Hematopoietic multipotent progenitor cell treated with erythropoietin and hydrocortisone succinate and interleukin-3 and kit ligand, for 15 days (in vitro differentiated cells): ENCODE measurements at places on chromosomes 2 and 18.

DNA sequence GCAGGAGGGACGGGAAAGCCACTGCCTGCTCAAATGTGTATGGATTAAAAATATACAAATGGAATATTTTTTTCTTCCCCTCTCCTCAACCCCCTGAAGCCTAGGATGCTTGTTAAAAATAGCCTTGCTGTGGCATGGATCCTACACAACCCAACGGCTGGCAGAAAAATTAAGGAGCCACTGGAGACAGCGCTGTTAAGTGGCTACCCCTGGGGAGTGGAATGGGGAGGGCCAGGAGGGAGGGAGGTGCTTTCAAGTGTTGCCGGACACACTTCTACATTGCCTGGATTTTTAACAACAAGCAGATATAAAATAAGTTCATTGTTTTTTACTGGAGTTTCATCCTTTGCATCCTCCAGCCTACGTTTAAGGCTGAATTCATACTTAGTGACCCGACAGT is 66.6 kb downstream of the ZBTB7C start:
- DNase-seq: no peak

GRCh38 chr2:28684142-28684858 is 67.3 kb upstream of the PPP1CB start:
- DNase-seq: no peak

DNA sequence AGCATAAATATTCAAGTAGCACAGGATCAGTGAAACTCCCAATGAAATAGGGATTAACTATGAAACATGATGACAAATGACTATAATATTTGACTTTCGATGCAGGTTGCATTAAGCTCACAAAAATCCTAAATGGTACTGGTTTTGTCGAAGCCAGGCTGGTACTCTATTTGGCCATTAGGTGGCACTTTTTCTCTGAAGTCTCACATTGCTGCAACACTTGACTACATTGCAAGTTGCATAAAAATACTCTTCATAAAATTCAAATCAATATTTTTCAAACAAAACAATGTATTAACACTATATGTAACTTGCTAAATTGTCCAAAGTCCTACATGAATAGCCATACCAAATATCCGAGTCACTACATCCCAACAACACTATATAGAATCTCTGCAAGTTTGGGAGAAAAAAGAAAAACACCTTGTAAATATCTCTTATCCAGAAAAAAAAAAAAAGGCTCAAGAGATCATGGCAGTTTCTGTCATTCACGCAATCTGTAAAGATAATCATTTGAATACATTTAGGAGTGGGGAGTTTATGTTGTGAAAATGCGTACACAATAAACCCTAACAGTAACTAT is 9.5 kb downstream of the RTTN start:
- peak; percentile 18 for DNase-seq

DNA sequence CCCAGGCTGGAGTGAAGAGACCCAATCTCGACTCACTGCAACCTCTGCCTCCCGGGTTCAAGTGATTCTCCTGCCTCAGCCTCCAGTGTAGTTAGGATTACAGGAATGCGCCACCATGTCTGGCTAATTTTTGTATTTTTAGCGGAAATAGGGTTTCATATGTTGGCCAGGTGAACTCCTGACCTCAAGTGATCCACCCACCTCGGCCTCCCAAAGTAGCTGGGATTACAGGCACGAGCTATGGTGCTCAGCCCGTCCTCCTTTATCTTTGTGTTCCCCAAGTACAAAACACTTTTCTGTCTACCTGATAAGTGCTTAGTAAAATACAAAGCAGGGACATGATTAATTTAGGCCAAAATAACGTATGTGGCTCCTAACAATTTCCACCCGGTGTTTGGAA is 91.2 kb upstream of the STK17B start:
- no peak for DNase-seq

- no peak for DNase-seq
Measured at GRCh38 chr2:50727636-50728339, 304.1 kb downstream of the NRXN1 start.

- no peak for DNase-seq
Measured at GRCh38 chr2:64383016-64383591, 70.9 kb upstream of the LGALSL start.

GRCh38 chr2:135742325-135742757 is 686 bp downstream of the UBXN4 start:
- DNase-seq: peak; percentile 66

GRCh38 chr2:235270291-235270690 is 223.6 kb upstream of the AGAP1 start:
- no peak for DNase-seq

DNA sequence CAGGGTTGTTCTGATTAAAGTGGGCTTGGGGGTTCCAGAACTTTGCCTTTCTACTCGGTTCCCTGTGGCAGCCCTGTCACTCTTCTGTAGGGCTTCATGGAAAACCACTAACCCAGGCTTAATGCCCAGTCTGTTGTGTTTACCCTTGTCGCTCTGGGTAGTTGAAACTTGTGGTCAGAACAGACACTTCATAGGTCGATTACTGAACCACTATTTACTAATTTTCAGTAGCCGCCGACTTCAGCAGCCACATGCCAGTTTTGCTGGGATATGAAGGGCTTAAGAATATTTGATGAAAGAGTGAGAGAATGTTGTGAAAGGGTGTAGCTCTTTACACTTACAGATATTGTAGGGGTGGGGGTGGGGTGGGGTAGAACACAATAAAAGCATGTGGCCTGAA is 362.3 kb downstream of the RND3 start:
- no peak for DNase-seq

GRCh38 chr2:41993435-41993925 is 54.3 kb upstream of the PKDCC start:
- DNase-seq: no peak

- no peak for DNase-seq
Measured at GRCh38 chr2:55159037-55159651, 72.9 kb downstream of the CLHC1 start.

DNA sequence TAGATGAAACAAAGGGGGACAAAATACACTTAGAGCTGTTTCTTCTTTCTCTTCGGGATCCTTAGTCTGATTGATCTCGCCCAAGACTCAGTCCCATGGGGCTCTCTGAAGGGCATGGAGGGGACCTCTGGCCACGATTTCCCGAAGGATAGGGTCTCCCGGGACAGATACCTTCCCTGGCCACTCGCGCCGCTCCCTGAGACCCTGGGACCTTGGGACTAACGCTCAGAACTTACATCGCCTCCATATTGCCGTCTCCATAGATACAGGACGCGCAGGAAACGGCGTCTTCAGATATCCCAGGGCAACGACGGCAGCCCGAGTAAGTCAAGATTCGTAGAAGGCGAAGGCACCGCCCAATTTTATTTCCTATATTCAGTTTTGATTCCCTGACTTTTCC is at the start of gene CFAP65:
CFAP65 (minus strand) TSS at position 265 of the 400 bp plus-strand sequence. CDS start 2,468 bp downstream, outside the sequence.
- DNase-seq: no peak

DNA sequence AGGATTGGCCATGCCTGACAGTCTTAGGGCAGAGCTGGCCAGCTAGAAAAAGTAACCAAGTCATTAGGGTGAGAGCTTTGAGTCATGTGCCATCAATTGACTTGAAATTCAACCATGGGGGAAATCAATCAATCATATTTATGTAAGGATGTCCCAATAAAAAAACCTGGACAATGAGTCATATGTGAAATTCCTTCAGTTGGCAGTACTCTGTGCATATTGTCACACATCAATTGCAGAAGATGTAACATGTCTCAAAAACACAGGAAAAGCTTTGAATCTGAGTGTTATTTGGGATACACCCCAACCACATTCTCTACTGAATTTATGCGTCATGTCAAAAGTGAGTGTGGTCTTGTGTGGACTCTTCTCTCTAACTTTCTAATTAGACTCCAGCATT is 1004.1 kb upstream of the NRXN1 start:
- DNase-seq: no peak

DNA sequence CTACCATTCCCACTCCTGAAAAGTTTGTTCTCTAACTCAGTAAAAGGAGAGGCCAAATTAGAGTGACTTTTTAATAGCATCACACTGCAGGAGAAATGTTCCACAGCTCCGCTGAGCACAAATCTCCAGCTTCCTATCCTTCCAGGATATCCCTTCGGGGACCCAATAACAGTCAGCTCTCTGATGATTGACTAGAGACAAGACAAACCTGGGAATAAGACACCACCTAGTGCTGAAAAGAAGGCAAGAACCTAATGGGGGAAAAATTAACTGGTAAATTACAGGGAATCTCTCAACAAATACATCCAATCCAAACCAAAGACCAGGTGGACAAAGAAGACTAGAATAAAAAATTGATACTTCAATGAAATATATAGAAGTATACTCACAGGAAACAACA is 977.1 kb upstream of the SOX11 start:
- no peak for DNase-seq

GRCh38 chr2:185128346-185128745 is 530.0 kb downstream of the ZNF804A start:
- no peak for DNase-seq

GRCh38 chr2:98793897-98794830 is 63.2 kb upstream of the MGAT4A start:
- no peak for DNase-seq

GRCh38 chr2:236730393-236730792 is 160.8 kb downstream of the ACKR3 start:
- DNase-seq: no peak

DNA sequence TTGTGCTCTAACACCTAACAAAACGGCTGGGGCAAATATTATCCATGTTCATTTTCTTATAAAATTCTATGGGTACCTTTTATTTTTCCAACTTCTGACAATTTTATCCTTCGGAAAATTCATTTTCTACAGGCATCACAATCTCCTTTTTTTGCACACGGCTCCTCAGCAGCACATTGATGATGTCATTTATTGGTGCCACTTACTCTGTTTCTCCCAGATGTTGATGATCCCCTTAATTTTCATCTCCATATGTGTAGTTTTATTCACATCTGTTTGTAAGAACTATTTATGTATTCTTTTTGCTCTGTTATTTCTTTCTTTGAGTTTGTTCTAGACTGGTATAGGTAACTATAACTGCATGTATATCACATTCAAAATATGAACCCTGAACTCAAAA is 1660.8 kb upstream of the DDX18 start:
- DNase-seq: no peak

- DNase-seq: no peak
Measured at GRCh38 chr2:113755835-113756354, 547 bp downstream of the SLC35F5 start.

DNA sequence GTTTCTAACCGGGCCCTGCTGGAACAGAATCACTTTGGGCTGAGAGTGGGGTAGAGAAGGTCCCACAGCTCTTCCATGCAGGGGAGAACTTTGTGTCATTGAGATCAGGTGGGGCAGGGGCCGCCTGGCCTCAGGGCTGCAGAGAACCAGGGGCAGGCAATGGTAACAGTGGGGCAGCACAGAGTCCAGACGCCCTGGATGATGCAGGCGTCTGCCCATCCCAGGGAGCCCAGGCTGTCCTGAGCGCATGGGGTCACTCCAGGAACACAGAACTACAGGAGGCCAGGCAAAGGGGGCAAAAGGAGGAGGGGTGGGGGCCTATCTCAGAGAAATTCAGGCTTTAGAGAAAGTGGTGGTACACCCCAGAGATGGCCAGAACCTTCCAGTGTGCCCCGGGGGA is 121.3 kb downstream of the NDUFA10 start:
- no peak for DNase-seq

- no peak for DNase-seq
Measured at GRCh38 chr2:39470580-39470979, 33.5 kb upstream of the MAP4K3 start.
